Stimulated activated CD4-positive, alpha-beta T cell treated with anti-CD3 and anti-CD28 coated beads, Interleukin-4, amount 100 ng/mL, for 1 hour (primary cell): ENCODE measurements at places on chromosomes 1 and 21.

- no peak for DNase-seq
These were observed 45.2 kb downstream of the PRKCZ start for GRCh38 chr1:2095394-2095793.

GRCh38 chr1:33397994-33398393 is 32.9 kb downstream of the PHC2 start:
- DNase-seq: no peak

DNA sequence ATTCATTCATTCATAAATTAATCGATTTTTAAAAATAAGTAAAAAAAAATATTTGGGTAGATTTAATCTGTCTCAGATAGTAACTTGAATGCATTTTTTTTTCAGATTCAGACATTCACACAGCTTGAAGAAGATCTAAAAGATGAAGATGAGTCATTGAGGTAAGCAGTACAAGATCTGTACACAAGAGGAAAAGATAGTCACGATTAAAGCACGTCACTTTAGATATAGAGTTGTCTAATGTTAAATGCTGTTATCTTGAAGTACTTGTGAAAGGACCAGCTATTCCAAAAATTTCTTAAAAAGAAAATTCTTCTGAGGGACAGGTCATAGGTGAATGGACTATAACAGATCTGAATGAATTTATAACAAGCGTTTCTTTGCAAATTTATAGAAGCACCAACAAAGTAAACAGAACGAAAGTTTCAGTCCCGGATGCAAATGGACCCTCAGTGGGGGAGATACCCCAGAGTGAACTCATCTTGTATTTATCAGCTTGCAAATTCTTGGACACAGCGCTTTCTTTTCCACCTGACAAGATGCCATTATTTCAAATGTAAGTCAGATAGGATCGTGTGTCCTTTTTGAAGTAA is 31.2 kb upstream of the MORC3 start:
- no peak for DNase-seq

DNA sequence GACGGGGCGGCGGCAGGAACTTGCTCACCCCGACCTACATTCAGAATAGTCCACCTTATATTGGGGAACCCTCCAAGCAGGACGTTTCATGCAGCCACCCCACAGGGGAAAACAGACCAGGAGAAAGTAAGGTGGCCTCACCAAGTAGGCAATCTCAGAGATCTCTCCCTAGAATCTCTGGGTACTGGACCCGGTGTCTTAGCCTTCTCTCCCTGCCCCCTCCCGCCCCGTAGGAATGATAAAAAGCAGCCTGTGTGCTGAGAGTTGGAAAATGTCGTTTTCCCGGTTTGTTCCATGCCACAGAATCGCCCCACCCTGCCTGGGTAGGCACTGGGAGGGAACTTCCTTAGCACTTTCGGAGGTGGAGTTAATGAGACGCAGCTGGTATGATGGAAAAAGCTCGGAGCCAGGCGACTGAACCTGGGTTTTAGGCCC is 789 bp upstream of the PTPN14 start:
- no peak for DNase-seq

DNA sequence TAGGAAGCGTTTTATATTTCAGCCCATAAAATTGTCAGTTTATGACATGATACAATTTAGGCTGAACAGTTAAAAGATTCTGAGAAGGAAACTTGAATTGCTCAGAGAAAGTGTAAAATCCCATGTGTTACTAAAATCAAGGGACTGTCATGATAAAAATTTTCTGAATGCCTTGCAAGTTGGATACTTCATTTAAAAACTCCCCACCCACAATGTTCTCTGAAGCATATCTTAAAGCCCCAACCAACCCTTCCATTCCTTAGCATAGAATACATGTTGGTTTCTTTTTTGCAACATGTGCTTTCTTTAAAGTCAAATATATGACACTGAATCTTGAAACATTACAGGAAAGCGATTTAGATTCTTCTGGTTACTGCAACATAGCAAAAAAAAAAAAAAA is 97.4 kb downstream of the MRPL39 start:
- no peak for DNase-seq

GRCh38 chr1:110541906-110542395 is 23.0 kb upstream of the KCNA10 start:
- DNase-seq: no peak

DNA sequence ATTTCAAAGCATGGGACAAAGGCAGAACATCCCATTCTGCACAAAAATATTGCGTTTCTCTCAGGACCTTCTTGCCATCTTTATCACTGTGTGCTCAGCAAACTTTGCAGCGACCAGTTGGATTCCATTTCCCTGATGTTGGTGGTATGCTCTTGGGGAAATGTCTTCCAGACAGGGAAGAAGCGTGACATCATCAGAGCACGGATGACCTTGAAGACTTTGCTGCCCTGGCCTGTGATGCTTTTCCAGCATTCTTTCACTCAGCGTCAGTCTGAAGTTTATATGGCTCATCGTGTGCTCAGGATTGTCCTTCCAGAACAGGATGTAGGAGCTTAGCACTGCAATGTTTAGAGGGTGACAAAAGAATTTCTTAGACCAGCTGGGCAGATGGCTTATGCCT is 131.4 kb upstream of the F3 start:
- no peak for DNase-seq

GRCh38 chr1:229092377-229093237 is 178.3 kb upstream of the RAB4A start:
- DNase-seq: no peak

DNA sequence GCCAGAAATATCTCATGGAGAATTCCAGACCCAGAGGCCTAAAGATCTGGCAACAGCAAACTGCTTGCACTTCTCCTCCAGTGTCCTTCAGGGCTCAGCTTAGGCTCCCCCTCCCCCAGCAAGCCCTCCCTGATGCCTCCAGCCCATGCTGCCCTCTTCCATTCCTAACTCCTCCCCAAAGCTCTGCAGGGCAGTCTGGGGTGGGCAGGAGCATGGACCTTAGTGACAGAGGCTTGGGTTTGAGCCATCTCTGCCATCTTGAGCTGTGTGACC is 436.8 kb downstream of the PTPRU start:
- DNase-seq: no peak

DNA sequence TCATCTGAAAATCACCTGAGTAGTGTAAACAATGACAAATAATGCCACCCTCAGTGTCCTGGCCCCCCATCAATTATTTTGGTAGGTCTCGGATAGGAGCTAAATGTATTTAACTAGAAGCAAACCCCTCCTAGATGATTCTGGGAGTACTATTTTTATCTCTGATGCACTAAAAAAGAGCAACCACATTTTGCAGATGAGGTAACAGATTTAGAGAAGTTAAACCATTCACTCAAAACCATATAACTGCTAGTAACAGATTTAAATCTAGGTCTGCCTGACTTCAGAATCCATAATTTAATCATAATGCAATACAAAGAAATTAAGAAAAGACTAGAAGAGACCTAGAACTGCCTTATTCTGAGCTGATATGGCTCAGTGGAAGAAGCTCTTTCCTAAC is 17.3 kb upstream of the PTCH2 start:
- DNase-seq: no peak

- peak; percentile 55 for DNase-seq
These were observed 660 bp downstream of the GCLM start for GRCh38 chr1:93908394-93909145.

GRCh38 chr1:15755646-15756040 is 3.0 kb upstream of the FBLIM1 start:
- DNase-seq: no peak

- no peak for DNase-seq
These were observed 21.4 kb downstream of the CDCP2 start for GRCh38 chr1:54131419-54131818.

DNA sequence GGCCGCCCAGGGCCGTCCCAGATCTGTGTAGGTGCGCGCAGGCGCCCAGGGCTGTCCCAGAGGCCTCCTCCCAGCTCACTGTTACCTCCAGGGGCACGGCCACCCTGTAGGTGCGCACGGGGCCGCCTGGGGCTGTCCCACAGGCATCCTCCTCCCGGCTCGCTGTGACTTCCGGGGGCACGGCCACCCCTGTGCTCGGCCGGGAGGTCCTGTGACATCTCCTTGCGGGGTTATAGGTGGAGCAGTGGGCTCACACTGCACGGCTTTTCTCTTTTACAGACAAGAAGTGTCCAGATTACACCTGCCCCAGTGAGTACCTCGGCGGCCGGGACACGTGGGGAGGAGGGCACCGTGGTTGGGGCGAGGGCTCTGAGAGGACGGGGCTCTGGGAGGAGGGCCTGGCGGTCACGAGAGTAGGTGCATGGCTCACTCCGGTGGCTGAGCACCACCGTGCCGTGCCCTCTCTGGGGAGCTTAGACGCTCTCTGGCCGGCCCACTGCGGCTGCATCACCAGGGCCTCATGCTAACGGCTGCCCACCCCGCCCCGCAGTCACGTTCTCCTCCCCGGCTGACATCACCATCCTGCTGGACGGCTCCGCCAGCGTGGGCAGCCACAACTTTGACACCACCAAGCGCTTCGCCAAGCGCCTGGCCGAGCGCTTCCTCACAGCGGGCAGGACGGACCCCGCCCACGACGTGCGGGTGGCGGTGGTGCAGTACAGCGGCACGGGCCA is 21.4 kb downstream of the COL6A1 start:
- DNase-seq: no peak

DNA sequence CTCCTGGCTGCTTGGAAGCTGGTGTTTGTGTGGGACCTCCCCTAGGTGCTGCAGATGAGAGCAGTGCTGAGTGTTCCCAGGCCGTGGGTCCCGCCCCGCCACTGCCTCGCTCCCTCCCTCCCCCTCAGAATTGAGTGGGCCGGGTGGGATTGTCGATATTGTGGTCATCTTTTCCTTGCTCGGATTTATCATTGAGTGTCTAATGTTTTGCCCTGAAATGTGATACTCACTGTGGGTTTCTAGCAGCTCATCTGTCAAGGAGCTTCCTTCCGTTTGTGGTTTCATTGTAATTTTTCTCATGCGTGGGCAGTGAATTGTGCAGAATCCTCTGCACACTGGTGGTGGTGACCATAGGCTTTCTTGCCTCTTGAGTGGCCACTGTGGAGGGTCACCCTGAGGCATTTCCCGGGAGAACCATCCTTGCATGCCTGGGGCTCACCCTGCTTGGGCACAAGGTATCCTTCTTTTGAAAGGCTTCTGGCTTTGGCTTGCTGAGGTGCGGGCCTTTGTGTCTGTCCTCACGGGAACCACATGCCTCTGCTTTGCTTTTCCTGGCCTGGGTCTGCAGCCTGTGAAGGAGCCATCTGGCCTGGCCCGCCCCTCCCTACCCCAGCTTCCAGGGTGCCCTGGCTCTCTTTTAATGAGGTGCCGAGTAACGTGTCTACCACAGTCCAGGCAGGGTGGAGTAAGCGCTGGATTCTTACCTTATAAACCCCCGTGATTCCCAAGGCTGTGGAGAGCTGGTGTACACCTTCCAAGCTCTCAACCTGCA is 25.6 kb downstream of the SLX9 start:
- peak; percentile 29 for DNase-seq

GRCh38 chr1:78044796-78045562 is 787 bp upstream of the GIPC2 start:
- no peak for DNase-seq
